HAP-1 (cell line): ENCODE measurements at places on chromosomes 12 and 14.

DNA sequence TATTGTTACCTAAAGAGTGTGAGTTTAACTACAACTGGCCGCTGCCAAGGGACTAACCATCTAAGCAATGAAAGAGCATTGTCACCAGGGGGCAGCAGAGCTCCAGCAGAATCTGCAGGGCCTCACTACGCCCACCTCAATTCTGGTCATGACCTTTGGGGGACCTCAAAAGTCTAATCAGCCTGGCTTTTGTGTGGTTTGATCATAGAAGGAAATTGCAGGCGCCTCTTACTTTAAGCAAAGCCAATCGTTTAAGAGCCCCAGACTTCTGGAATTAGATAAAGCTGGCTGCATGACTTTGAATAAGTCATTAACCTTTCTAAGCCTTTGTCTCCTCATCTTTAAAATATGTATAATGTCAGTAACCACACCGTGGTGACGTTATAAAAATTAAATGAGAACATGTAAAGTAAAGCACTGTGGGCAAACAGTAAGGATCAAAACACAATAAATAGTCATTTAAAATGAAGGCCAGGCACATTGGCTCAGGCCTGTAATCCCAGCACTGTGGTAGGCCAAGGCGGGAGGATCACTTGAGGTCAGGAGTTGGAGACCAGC is 58.6 kb downstream of the TBX3 start:
- DNase-seq, result peak; percentile 83

DNA sequence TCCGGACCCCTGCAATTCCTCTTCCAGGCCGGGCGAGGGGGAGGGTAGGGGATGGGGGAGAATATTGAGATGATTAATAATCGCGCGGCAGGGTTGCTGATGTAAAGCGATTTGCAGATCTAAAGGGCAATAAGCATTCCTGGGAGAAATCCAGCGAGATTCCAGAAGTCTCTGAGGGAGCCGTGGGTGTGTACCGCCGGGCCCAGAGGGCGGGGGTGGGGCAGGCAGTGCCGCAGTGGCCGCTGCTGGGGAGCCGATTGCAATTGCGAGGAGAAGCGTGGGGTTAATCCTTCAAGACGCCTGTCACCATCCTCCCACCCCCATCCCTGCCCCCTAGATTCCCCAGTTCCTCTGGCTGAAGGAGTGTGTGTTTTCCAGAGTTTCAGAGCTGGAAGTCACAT is 16.4 kb downstream of the FOS start:
- DNase-seq, result peak; percentile 84

DNA sequence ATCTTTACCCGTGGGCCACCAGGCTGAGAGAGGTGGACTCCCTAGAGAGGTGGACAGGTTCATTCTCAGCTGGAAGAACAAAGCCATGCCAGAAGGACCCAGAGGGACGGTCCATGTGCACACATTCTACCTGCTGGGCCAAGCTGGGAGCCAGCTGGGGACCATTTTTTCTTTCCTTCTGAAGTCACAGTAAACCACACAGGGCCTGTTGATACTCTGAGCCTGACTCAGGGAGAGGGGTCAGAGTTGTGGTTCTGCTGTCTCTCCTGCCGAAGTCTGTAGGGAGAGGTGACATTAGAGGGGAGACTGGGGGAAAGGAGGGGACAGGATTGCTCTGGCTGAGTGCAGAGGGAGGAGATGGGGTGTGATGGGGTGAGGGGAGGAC is 148.6 kb downstream of the TSPAN9 start:
- DNase-seq, result no peak

DNA sequence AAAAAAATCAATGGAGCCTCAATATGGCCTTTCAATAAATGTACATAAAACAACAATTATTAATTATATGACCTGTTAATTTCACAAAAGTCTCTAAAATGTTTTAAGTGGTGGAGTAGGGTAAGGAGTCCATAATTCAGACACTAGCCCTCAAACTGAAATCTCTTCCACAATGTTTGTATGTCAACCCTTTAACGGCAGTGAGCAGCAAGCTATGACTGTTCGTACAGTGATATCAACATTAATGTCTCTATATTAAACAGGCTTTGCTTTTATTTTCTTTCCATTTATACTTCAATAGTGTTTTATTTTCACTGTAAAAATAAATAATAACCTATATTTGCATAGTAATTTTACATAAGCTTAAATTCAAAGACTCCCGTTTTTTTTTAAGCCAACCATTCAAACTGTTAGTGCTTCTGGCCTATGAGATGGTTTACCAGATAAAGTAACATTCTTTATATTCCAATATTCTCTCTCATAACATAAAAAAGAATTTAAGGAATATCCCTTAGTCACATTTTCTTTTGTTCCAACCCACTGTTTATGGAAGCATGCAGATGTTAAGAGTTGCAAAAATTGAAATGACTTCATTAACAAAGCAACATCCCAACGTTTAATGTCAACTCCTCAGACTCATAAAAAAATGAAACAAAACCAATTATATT is 2.3 kb downstream of the CDK17 start:
- peak; percentile 22 for DNase-seq

- peak; percentile 91 for DNase-seq
Measured at GRCh38 chr14:51095854-51096823, 1.2 kb upstream of the TRIM9 start.

- no peak for DNase-seq
Measured at GRCh38 chr12:66288121-66288520, 14.2 kb upstream of the HELB start.

DNA sequence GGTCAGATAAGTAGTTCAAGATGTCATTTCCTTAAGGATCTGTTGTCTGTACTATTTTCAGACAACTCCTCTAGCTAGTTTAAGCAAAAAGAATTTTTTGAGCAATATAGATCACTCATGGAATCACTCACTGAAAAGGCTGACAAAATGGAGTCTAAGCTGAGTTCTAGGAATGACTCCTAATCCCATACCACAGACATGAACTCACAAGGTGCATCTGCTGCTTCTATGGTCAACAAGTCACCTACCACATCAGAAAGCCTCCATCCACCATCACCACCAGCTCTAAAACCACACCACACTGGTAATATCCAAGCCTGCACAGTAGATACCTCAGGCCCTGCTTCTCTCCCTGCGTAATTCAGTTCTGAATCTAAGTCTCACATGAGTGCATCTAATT is 33.0 kb downstream of the PWP1 start:
- DNase-seq, result no peak

DNA sequence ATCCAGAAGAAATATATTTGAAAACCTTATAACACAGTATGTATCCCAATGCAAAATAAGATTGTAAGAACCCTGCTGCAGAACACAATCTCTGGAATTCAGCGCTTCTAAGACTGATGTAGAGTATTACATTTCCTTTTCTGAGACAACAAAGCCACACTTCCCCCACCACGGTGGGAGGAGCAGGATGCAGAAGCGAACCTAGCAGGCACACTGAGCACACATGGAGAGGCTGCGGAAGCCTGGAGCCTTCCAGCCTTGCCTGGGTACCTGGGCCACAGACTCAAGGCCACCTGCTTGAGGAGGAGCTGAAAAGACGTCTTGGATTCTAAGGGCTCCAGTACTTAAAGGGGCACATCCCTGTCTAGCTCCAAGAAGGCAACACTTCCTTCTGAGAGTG is 46.4 kb downstream of the TCHP start:
- DNase-seq, result no peak

- DNase-seq, result peak; percentile 7
Measured at GRCh38 chr12:4379405-4379804, at the start of gene FGF23. Gene FGF23, minus strand, starts transcription at chr12:4379712. Its CDS starts 130 bp downstream, at chr12:4379582.

DNA sequence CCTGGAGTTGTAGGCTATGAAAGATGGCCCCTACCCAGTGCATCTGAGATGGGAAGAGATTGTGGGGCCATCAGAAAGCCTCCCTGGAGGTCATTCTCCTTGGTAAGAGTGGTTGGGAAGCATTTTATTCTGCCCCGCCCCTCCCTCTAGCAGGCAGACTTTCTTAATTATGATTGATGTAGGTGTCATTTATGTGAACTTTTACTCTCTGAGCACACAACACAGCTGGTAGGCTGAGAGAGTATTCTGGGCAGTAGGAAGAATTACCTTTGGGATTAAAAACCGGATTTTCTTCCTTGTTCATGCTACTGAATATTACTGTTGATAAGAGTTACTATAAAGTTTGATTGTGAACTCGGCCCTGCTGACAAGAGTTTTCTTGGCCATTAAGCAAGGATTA is 266.8 kb downstream of the TTC6 start:
- DNase-seq, result no peak

- peak; percentile 73 for DNase-seq
Measured at GRCh38 chr12:79655036-79655435, 35.7 kb downstream of the PAWR start.

DNA sequence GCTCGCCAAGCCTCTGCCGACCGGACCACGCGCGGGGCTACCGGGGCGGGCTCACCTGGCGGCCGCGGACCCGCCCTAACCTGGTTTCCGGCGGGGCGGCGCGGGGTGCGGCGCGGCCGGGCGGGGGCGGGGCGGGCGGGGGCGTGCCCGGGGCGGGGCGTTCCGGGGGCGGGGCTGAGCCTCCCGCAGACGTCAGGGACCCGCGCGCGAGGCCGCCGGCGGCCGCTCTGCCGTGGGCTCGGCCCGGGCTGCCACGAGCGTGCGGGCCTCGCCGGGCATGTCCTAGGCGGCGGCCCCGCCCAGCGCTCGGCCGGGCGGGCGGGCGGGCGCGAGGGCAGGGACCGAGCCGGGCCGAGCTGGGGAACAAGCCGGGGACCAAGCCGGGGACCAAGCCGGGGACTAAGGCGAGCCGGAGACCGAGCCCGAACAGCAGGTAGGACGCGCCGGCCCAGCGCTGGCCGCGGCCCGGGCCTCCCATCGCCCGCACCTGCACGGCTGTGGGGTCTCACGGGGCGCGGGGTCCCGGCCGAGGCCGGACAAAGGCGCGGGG is at the start of gene CEP170B:
Gene CEP170B (plus strand): TSS at position 188 of the 550 bp plus-strand sequence. CDS start 3,183 bp downstream, outside the sequence.
- peak; percentile 60 for DNase-seq

- DNase-seq, result peak; percentile 20
Measured at GRCh38 chr12:126663304-126664094, 1598.3 kb downstream of the AACS start.

DNA sequence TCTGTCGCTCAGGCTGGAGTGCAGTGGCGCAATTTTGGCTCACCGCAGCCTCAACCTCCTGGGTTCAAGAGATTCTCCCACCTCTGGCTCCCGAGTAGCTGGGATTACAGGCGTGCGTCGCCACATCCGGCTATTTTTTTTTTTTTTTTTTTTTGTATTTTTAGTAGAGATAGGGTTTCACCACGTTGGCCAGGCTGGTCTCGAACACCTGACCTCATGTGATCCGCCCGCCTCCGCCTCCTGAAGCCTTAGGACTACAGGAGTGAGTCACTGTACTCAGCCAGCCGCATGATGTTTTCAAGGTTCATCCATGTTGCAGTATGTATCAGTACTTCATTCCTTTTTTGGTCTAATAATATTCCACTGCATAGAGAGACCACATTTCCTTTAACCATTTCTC is 2.4 kb upstream of the RNF34 start:
- no peak for DNase-seq

DNA sequence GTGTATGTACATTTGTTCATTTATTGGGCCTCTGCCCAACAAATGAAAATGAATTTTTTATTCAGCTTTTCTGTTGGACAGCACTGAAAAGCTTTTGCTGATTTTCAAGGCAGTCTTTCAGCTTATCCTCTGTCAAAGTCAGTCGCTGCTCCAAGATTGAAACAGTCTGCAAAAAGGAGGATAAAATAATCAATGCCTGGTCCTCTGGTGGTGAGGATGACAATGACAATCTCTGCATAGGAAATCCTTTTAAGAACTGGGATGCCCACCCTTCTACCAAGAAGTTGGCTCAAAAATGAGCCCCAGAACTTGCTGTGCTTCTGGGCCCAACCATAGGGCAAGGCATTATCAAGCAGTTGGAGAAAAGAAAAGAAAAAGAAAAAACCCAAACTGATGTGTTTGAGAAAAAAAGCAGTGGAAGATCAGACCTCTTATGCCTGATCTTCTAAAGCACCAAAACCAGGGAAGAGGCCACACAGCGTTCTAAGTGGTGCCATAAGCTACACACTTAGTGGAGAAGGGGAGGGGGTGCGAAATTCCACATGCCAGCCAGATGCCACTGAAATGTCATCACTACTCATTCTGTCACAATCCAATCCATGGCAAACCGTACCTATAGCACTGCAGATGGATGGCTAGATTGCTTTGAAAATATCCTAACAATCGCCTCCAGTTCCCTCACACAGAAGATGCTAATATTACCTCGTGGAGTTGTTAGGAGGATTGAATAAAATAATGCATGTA is 69.0 kb upstream of the DUSP6 start:
- no peak for DNase-seq

DNA sequence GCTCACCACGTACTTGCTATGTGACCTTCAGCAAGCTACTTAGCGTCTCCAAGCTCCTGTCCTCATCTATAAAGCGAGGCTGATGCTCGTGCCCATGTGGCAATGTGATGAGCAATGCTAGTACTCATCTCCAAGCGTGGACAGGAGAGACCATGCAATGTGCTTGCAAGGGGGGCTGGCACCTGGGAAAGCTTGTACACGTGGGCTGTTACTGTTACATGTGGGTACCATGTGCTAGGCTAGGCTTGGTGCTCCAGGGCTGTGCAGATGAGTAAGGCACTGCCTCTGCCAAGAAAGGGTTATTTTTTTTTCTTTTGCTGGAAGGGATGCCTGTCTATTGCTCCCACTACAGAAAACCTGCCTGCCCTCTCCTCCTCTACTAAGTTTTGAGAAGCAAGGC is 46.6 kb downstream of the TSPAN11 start:
- DNase-seq, result no peak

- no peak for DNase-seq
Measured at GRCh38 chr12:48280572-48280971, 70.1 kb downstream of the ZNF641 start.

DNA sequence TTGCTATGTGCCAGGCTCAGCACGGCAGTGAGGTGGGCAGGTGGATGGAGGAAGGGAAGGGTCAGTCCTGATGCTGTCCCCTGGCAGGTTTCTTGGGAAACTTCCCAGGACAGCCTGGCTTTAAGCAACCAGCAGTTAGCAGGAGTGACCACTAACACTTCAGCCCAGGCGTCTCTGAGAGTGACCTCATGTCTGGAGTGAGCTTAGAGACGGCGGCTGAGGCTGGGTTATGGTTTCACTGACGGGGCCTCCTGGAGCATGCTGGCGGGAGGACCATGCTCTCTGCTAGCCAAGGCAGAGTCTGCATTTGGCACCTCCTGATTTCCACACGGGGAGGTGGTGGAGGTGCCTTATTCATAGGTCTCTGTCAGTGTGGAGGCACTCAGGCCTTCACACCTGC is 2.5 kb downstream of the HHIPL1 start:
- no peak for DNase-seq

GRCh38 chr14:31576949-31577348 is 15.7 kb downstream of the NUBPL start:
- no peak for DNase-seq

- no peak for DNase-seq
Measured at GRCh38 chr12:14874882-14875281, 10.8 kb downstream of the MGP start.

DNA sequence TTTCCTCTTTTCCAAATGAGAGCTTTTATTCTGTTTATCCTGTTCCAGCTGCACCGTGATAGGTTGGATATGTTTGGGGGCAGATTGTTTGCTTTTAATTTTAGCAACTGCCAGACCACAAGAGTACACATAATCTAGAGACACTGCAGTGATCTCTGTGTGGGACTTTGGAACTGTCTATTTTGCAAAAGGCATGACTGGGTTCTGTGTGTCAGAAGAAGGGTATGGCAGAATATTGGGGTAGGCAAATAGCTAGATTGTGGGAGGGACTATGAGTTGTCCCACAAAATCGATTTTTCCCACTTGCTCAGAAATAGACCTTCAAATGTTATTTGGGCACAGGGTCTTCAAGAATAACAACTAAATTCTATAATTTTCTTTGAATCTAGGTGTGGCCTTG is 275.9 kb upstream of the KITLG start:
- DNase-seq, result no peak
